ENCODE measurements at places on chromosomes 12 and 14.
A peak's percentile ranks its signal among the peaks of the same experiment; 100 is the strongest.

DNA sequence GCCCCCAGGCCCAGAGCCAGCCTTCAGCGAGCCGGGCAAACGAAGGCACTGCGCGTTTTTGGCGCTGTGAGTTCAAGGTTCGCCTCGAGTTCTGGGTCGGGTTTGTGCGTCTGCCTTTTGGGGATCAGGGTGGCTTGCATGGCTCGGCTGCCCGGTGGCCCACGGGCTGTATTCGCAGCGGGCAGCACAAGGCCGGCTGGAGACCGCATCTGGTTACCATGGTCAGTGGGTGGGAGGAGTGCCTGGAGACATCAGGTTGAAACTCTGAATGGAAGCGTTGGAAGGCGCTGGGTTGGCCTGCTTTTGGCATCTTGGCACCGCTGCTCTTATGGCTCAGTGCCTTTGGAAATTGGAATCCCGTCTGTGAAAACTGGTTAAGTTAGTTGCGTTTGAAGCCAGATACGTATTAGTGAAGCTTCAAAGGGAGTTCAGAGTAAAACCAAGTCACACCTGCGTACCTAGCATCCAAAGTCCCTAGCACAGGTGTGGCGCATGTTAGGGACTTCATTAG lies 50.9 kb downstream of the SNAPC1 start:
- no peak for DNase-seq

DNA sequence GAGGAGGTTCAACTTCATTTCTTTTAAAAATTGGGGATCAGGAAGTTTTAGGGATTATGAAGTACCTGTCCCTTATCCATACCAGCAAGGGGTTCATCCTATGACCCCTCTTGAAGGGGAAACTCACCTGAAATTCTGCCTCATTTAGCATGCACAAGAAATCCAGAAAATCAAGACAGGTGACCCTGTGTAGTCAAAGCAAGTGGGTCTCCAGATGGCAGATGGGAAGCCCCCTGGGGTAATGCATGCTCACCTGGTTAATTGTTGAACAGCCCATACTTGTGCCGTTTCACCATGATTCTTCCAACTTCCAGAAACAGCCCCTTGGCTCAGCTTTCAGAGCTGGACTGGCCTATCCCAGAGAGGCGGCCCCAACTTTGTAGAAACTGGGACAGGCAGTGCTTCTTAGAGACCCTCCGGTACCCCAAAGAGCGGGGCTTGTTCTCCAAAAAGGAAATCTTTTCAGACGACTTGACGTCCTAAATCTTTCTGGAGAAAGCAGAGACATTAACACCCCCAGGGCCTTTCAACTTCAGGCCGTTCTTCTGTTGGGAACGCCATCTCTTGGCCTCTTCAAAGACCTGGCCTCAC lies 66.3 kb upstream of the ESRRB start:
- DNase-seq: no peak

DNA sequence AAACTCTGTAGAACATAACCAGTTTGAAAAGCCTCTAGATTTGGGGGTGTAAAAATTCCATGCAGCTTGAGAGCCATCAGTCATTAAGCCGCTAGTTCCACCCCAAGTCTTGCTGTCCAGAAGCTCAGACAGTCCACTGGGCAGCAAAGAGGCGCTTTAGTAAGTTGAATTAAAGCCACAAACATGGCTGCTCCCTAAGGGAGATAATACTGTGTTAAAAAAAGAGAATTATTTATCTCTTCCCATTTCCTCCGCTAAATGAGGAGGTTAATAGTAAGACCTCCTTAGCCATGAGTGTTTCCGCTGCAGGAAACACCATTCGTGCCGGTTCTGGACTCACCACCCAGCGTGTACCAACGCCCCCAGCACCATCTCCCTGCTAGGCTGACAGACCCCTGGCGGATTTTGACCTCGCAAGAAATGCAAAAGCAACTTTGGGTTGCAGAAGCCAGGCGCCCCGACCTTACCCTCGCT lies 536 bp downstream of the TM7SF3 start:
- no peak for DNase-seq

GRCh38 chr12:9702255-9702654 lies 30.6 kb downstream of the CLECL1 start:
- peak; percentile 50 for DNase-seq

DNA sequence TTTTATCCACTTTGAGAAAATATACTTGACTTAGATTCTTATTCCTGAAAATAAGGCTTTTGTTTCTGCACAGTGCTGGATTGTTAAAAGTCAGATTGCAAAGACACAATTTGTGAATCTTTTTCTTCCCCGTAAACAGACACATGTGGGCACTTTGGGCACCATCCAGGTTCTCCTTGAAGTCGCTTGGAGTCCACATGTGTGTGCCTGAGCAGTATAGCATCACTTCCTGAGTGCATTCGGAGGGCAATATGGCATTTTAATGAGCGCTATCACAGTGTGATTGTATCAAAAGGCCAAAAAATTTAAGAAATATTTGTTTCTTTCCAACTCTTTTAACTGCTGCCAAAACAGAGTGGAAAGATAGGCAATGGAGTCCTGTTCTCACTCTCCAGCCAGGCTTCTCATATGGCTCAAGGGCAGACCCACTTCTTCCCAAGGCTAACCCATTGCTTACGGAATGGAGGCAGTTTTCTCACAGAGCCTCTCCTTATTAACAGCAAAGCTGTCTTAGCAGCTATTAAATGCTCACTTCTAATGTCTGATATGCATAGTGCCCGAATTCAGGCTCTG lies 397.1 kb downstream of the EGLN3 start:
- no peak for DNase-seq

- DNase-seq: no peak
Measured at GRCh38 chr14:49659526-49660455, 24.7 kb upstream of the DNAAF2 start.

DNA sequence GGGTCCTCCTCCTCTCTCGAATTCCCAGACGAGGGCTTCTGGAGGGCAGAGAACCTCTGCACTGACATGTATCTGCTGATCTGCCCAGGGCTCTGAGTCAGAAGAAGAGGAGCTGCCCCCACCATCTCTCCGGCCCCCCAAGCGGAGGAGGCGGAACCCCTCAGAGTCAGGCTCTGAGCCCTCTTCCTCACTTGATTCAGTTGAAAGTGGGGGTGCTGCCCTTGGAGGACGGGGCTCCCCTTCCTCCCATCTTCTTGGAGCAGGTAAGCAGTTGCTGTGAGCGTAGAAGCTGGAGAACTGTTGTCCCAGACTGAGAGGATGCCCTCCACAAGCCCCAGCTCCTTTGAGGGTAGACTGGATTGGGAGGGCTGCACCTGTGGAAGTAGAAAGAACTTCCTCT lies 19.8 kb downstream of the PRPF40B start:
- no peak for DNase-seq

Data from activated CD4-positive, alpha-beta T cell treated with anti-CD3 and anti-CD28 coated beads, Interleukin-2, amount 50 U/mL, for 48 hours (primary cell).